ENCODE measurements at places on chromosomes 2 and 18.

GRCh38 chr18:68467957-68468356, 247.0 kb downstream of the TMX3 start:
- no peaks in the 10 kb centered on the region for H3K36me3 ChIP-seq
- H3K27ac ChIP-seq = no peak overlapping the region
- no peak overlapping the region for H3K4me3 ChIP-seq
- H3K4me1 ChIP-seq = no peaks in the 10 kb centered on the region
- no peak for DNase-seq

GRCh38 chr2:66580166-66581049, 145.5 kb downstream of the MEIS1 start:
- H3K4me3 ChIP-seq = no peak overlapping the region
- H3K27me3 ChIP-seq = peaks cover 72% of the 10 kb centered on the region
- DNase-seq = no peak
- H3K4me1 ChIP-seq = peaks cover 25% of the 10 kb centered on the region
- H3K36me3 ChIP-seq = no peaks in the 10 kb centered on the region

GRCh38 chr2:162328424-162329157, 10.1 kb upstream of the IFIH1 start:
- H3K27ac ChIP-seq = no peak overlapping the region
- H3K27me3 ChIP-seq = no peaks in the 10 kb centered on the region
- no peaks in the 10 kb centered on the region for H3K4me1 ChIP-seq
- H3K4me3 ChIP-seq = no peak overlapping the region

- no peak overlapping the region for H3K4me3 ChIP-seq
- H3K4me1 ChIP-seq = peaks cover 28% of the 10 kb centered on the region
- DNase-seq = no peak
- peaks cover 11% of the 10 kb centered on the region for H3K36me3 ChIP-seq
- no peaks in the 10 kb centered on the region for H3K27me3 ChIP-seq
These were observed 19.9 kb downstream of the CHMP3 start for GRCh38 chr2:86543335-86543734.

DNA sequence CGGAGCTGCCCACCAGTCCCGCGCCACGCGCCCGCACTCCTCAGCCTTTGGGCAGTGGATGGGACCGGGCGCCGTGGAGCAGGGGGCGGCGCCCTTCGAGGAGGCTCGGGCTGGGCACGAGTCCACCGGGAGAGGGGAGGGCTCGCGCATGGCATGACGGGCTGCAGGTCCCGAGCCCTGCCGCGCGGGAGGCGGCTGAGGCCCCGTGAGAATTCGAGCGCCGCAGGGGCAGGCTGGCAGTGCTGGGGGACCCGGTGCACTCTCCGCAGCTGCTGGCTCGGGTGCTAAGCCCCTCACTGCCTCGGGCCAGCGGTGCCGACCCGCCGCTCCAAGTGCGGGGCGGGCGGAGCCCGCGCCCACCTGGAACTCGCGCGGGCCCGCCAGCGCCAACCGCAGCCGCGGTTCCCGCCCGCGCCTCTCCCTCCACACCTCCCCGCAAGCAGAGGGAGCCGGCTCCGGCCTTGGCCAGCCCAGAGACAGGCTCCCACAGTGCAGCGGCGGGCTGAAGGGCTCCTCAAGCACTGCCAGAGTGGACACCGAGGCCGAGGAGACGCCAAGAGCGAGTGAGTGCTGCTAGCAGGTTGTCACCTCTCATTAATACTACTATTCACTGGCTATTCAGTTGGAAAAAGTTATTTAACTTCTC, 3.6 kb upstream of the TTC21B start:
- H3K4me3 ChIP-seq = no peak overlapping the region
- no peak overlapping the region for H3K27ac ChIP-seq
- no peak for DNase-seq
- H3K4me1 ChIP-seq = peaks cover 21% of the 10 kb centered on the region
- no peaks in the 10 kb centered on the region for H3K27me3 ChIP-seq

DNA sequence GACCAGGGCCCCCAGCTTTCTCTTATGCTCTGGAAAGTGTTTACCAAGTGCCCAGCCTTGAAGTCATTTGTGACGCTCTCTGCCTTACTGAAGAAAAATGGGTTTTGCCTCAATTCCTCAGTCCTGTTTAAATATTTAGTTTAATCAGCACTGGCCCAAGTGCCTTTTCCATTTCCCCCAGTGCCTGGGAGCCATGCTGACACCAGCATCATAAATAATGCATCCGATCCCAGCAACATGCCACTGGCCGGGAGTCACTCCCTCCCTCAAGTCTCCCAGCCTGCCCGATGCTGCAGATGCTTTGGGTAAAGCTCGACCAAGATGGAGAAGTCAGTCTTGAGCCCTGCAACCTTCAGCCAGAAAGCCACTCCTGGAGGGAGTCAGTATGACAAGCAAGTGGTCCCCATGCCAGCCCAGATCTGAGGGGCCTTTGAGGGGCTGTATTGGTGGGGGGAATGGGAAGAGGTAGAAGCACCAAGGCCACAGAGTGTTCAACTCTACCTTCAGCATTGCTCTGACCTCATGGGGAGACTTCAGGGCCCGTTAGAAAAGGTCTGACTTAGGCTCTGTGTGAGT, 12.0 kb upstream of the MTA3 start:
- H3K27ac ChIP-seq = no peak overlapping the region
- no peaks in the 10 kb centered on the region for H3K27me3 ChIP-seq
- H3K4me3 ChIP-seq = no peak overlapping the region
- no peaks in the 10 kb centered on the region for H3K4me1 ChIP-seq
- no peak for DNase-seq

GRCh38 chr2:240503375-240503774, 54.4 kb downstream of the ANKMY1 start:
- H3K27me3 ChIP-seq = no peaks in the 10 kb centered on the region
- DNase-seq = no peak
- H3K36me3 ChIP-seq = peaks cover 6% of the 10 kb centered on the region
- H3K27ac ChIP-seq = no peak overlapping the region
- no peak overlapping the region for H3K4me3 ChIP-seq
- no peaks in the 10 kb centered on the region for H3K4me1 ChIP-seq

GRCh38 chr2:159084384-159085370, 116.2 kb downstream of the TANC1 start:
- no peak for DNase-seq
- no peaks in the 10 kb centered on the region for H3K27me3 ChIP-seq
- no peak overlapping the region for H3K4me3 ChIP-seq
- peaks cover 94% of the 10 kb centered on the region for H3K4me1 ChIP-seq

GRCh38 chr18:32450026-32450691, 20.5 kb downstream of the GAREM1 start:
- no peaks in the 10 kb centered on the region for H3K4me1 ChIP-seq
- no peak for DNase-seq
- H3K4me3 ChIP-seq = no peak overlapping the region
- no peaks in the 10 kb centered on the region for H3K36me3 ChIP-seq
- no peaks in the 10 kb centered on the region for H3K27me3 ChIP-seq
- H3K27ac ChIP-seq = no peak overlapping the region

DNA sequence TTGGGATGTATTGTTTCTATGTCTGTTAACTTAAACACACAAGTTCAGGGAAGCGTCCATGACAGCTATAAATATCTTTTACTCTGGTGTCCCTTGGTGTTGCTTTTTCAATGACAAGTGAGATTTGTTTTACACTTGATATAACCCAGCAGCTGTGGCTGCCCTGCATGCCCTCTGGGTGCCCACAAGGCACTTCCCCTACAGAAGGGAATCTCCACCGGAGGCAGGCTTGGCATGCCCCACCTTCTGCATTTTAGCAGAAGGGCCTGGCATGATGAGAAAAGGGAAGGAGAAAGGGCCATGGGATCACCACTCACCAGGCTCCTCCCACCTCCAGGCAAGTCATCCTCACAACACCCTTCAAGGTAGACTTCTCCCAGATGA, 68.7 kb downstream of the TMEM247 start:
- no peak for DNase-seq
- H3K27ac ChIP-seq = peak overlapping the region; percentile 71
- H3K36me3 ChIP-seq = peaks cover 32% of the 10 kb centered on the region

- H3K4me3 ChIP-seq = no peak overlapping the region
- peaks cover 10% of the 10 kb centered on the region for H3K4me1 ChIP-seq
- H3K27me3 ChIP-seq = no peaks in the 10 kb centered on the region
- no peak for DNase-seq
- no peaks in the 10 kb centered on the region for H3K36me3 ChIP-seq
These were observed 327.9 kb downstream of the CLIP4 start for GRCh38 chr2:29443151-29443550.

GRCh38 chr2:241191081-241191480, 2.6 kb downstream of the ANO7 start:
- no peaks in the 10 kb centered on the region for H3K27me3 ChIP-seq
- no peak overlapping the region for H3K4me3 ChIP-seq
- no peak for DNase-seq

DNA sequence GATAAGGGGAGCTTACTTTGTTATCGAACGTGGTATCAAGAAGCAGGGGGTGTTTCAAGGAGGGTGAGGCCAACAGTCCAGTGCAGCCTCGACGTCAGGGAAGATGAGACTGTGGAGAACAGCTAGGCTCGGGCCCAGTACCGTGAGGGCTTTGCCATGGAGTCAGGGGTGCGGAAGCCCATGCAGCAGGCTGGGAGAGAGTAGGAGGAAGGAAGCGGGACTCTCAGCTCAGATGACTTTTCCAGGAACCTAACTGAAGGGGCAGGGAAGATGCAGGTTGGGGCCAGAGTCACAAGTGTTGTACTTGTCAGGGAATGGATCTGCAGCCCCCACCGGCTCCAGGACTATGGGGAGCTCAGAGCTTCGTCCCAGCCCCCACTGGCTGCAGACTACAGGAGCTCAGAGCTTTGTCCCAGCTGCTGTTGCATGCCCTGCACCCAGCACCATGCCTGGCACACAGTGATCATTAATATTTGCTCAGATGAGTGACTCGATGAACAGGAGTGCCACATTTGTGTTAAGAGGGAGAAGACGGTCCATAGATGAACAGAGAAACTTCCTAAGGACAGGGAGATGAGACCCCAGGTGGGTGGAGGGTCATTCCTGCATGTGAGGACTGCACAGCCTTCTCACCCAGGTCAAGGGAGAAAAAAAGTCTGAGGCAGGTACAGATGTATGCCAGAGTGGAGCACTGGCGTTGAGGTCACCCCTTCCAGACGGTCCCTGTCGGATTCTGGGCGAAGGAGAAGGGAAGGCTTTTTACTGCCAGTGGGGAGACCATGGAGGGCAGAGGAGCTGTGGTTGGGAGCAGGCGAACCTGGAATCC, 36.4 kb downstream of the PTGR3 start:
- H3K4me3 ChIP-seq = no peak overlapping the region
- no peaks in the 10 kb centered on the region for H3K27me3 ChIP-seq
- no peak for DNase-seq
- no peak overlapping the region for H3K27ac ChIP-seq
- peaks cover 10% of the 10 kb centered on the region for H3K4me1 ChIP-seq

DNA sequence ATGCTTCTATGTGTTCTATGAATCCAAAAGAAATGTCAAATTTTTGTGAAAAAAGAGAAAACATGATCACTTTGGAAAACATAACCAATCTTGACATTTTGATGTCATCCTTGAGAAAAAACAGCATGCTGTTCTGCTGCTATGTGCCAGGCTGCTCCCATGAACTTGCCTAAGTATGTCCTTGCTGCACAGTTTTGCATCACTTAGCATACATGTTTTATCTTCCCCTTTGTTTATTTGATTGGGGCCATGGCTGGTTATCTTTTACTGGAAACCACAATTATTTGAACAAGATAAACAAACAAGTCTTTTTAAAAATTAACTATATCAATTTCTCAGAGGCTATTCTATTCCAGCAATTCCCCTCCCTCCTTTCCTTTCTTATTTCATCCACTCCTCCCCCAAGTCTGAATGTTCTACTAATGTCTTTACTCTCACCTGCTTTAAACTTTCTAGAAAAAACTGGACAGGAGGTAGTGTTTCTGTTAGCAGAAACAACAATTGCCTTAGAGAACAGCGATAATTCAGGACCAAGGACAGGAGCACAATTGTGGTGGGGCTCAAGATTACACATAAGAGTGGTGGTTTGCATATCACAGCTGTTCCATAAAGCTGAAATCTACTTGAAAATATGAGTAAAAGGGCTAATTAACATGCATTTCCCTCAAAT, 6.7 kb downstream of the AOX1 start:
- no peak overlapping the region for H3K4me3 ChIP-seq
- H3K4me1 ChIP-seq = no peaks in the 10 kb centered on the region
- DNase-seq = no peak
- no peaks in the 10 kb centered on the region for H3K27me3 ChIP-seq
- H3K27ac ChIP-seq = no peak overlapping the region
- no peaks in the 10 kb centered on the region for H3K36me3 ChIP-seq

DNA sequence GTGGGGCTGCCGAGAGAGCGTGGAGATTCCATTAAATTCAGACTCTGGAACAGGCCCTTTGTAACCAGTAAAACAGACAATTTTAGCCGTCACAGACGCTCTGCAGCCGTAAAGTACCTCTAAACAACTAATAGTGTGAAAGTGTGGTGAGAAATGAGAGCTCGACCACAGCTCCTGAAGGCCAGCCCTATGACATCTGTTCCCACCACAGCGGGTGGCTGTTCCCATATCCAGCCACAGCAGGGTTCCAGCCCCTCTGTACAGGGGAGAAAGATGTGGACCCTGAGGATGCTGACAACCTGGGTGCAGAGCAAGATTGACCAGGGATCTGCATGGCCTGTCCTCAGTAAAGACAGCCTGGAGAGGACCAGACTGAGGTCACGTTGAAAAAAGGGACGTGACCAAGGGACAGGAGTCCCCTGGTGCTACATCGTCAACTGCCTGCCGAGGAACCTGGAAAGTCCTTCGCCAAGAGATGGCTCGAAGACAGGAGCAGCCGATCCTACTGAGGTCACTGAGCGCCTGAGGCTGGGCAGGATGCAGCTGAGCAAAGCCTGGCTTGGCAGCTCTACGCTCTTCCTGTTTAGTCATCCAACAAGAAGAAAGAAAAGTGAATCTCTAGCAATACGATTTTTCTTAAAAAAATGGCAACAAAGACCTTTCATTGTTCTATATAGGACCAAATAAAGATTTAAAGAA, 831.7 kb downstream of the RNF144A start:
- H3K4me1 ChIP-seq = no peaks in the 10 kb centered on the region
- H3K4me3 ChIP-seq = no peak overlapping the region
- DNase-seq = no peak
- no peaks in the 10 kb centered on the region for H3K27me3 ChIP-seq
- no peaks in the 10 kb centered on the region for H3K36me3 ChIP-seq

DNA sequence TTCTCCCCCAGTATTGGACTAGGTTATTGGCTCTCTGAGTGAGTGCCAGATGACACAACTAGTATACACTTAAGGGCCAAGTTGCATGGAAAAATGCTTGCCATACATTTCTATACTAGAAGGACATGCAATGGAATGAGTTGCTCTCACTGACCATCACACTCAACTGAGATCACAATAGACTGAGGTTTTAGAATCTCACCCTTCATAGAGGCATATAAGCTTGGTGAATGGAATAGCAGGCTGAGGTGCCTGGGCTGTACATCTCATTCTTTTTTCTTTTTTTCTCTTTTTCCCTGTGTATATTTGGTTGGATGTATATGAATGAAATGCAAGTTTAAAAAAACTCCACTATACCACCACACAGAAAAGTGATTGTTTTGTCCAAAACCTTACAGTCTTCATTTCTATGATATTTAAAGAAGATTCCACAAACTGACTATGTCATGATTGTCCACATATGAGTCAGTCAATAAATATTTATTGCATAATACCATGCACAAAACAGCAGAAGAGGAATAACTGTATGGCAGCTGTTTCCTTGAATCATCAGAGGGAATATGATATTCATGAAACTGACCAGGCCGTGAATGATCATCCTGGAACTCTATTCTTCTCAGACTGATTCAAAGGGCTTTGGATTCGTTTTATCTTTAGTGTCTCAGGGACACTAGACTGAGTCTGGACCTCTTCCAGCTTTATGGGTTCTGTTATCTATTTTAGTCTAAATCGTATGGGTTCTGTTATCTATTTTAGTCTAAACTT, 122.6 kb upstream of the STK17B start:
- no peak for DNase-seq
- peaks cover 5% of the 10 kb centered on the region for H3K4me1 ChIP-seq
- no peak overlapping the region for H3K4me3 ChIP-seq
- no peak overlapping the region for H3K27ac ChIP-seq
- H3K27me3 ChIP-seq = no peaks in the 10 kb centered on the region
- no peaks in the 10 kb centered on the region for H3K36me3 ChIP-seq
